Activated CD8-positive, alpha-beta memory T cell treated with anti-CD3 and anti-CD28 coated beads for 48 hours (primary cell): ENCODE measurements at places on chromosomes 11 and 22.

GRCh38 chr11:121494355-121495099, 41.8 kb upstream of the SORL1-AS1 start:
- DNase-seq, result no peak

GRCh38 chr11:43278193-43278956, 33.4 kb upstream of the API5 start:
- no peak for DNase-seq

- no peak for DNase-seq
Observed at GRCh38 chr11:32172848-32173834, 82.3 kb downstream of the RCN1 start.

DNA sequence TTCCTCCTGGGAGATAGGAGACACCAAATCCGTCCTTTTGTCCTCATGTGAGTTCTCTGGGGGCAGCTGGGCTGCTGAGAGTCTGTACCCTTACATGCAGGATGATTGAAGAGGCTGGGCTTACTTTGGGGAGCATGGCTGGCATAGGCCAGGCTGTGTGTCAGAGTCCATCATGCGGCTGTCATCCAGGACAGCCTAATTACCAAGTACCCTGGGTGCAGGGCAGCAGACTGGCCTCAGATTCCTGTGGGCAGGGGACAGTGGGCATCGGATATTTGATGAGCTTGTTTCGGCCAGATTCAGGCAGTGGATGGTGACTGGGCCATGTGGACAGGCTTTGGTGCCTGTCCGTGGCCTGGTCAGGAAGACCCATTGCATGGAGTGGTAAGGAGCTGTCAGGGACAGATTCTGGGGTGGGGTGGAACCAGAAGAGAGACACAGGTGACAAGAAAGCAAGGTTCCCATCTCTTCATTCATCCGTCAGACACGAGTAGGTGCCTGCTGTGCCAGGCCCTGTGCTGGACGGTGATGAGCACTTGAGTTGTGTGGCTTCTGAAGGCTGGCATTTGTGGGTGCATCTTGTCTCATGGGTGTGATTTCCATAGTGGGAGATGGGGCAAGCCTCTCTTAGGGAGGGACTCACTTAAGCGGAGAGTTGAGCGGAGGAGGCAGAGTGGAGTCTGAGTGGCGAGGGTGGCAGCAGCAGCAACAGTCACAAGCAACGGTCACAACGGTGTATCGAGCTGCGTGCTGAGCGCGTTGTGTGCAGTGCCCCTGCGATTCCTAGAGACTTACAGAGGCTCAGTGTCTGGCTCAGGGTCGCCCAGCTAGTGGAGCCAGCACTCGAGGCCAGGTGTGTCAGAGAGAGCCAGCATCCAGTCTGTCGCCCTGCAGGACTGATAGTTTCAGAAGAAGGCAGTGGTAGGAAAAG, 48.7 kb downstream of the TBC1D22A start:
- DNase-seq, result no peak

DNA sequence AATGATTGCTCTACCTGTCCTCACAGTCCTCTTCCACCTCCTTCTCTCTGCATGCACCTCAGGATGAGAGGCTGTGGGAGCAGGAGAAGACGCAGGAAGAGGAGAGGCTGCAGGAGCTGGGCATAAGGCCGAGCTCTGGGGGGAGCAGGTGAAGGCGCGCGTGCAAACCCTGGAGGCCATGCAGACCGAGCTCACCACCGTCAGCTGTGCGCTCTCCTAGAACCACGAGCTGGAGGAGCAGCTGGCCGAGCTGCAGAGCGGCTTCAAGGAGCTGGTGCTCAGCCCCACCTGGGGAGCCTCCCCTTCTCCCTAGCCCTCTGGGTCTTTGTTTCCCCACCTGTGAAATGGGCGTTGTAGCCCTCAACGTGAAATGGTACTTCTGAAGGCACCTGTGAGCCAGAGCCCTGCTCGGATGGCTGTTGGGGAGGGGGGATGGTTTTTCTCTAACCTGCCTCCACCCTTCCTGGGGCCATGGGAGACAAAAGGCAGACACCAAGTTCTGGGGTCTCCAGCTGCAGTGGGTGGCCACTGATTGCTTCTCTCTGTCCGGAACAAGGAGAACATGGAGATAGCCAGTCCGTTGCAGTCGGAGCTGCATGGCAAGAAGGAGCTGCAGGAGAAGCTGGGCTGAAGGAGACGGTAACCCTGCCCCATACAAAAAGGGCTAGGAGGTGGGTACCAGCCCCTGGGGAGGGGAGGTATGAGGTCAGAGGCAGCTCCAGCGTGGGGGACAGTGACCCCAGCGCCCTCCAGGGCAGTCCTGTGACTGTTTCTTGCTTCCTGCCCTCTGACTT, 65.2 kb upstream of the A4GALT start:
- no peak for DNase-seq

DNA sequence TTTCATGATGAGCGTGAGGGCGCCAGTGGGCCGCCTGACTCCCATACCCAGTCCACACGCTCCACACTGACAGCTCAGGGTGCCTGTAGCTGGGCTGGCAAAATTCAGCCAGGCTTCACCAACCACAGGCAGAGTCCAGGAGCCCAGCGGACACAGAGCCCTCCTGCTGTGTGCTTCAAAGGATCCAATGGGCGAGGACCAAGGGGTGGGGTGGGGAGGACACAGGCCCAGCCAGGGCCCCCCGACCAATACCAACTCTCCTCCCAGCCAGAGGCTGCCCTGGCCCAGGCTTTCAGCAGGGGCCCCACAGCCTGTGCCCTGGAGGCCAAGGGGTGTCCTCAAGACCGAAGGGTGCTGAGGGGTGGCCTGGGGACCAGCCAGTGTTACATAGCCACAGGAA, 336.1 kb downstream of the CTTN start:
- no peak for DNase-seq

GRCh38 chr11:132535830-132536229, 996.5 kb downstream of the OPCML start:
- no peak for DNase-seq

DNA sequence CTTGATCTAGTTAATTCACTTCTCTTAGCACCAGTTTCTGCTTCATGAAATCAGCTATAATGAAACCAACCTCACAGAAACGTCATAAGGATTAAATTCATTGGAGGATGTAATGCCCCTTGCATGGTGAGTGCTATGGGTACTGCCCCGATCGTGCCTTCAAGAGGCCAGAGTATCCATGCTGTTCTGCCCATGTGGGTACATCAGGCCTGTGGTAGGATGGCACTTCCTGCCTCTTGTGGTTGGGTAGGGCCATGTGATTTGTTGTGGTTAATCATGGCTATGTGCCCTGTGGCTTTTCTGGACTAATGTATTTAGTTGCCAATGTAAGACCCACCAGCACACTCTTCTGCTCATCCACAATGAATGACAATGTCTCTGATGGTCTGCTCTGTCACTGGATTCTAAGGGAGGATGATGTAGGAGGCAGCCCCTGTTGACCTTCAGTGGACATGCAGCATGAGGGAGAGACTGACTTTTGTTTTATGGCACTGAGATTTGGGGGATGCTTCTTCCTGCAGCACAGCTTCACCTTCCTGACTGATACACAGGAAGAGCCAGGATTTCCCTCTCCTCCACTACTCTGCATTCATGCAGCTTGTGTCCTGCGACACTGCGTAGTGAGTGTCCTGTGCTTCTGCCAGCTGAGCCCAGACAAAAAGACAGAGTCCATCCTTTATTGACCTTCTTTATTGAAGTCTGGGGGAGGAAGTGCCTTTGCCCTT, 66.2 kb downstream of the DHCR7 start:
- DNase-seq, result no peak

GRCh38 chr11:43575913-43576310, 104.6 kb upstream of the HSD17B12 start:
- DNase-seq, result no peak

DNA sequence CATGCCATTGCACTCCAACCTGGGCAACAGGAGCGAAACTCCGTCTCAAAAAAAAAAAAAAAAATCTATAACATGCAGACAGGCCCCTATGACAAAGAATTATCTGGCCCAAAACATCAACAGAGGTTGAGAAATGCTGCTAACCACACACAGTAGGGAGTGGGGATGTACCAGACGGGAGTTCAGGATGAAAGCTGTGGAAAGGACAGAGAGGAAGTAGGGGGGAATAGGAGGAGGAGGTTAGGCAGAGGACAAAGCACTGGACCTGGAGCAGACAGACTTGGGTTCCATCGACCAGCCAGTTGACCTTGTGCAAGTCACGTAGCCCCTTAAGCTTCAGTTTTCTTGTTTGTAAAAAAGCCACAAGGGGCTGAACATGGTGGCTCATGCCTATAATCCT, 12.5 kb downstream of the LRP4 start:
- no peak for DNase-seq

DNA sequence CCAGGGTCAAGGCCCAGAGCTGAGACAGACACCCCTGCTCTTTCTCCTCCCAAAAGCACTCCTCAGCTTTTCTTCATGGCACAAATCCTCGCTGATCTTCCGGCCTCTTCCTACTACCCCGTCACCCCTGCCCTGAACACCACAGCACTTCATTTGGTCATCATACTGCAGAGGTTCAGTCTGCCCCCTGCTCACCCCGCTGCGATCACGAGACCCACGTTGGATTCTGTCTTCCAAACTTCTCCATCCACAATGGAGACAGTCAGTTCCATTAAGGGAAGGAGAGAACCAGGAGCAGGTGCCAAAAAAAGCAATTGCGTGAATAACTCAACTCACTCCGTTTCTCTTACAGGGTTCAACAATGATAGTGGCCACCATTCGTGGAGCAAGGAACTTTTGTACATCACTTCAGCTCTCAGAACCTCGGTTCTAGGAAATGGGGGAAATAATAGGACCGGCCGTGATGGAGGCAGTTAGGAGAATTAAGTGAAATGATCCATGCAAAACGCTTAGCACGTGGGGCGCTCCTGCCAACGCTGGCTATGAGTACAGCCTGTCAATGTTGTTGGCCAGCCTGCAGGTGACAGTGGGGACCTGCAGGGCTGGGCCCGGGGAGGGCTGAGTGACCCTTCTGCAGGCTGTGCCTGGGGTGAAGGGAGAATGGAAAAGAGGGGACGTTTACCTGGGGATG, 45.9 kb downstream of the MN1 start:
- no peak for DNase-seq

DNA sequence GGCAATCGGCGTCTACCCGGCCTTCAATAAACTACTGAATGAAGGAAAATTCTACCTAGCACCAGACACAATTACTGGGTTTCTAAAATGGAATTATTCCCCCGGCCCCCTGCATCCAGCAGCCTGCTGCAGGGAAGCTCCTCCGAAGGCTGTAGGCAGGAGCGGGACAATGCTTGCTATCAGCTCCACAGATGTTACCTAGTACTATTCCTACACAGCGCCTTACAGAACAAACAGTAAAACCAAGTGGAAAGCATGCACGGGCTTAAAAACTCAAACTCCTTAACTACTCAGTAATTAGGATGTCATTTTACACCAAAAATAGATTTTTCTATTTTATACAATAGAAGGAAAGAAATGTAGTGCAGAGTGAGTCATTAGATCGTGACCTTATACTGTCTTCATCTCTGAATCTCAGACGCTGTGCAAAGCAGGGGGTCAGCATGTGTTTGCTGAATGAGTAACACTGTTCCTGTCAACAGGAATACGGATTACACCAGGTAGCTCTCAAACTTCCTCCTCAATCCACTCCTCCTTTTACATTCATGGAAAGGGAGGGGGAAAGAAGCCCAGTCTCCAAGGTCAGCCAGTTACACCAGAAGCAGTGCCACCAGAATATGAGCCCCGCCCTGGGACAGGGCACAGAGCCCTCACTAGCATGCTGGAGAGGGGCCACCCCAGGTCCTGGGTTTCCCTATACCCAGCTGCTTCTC, 74.9 kb downstream of the PACSIN2 start:
- no peak for DNase-seq

DNA sequence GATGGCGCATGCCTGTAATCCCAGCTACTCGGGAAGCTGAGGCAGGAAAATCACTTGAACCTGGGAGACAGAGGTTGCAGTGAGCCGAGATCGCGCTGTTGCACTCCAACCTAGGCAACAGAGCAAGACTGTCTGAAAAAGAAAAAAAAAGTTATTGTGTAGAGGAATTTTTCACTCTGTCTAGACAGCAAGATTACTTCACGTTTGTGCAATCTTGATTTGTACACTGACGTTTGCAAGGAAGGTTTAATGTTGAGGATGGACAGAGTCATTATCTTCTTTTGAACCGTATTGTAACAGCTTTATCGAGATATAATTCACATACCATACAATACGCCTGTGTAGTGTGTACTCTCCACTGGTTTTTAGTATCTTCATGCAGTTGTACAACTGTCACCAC, 3.7 kb downstream of the CTTN start:
- no peak for DNase-seq

- DNase-seq, result no peak
Observed at GRCh38 chr11:47372422-47372821, 5.9 kb downstream of the SPI1 start.

DNA sequence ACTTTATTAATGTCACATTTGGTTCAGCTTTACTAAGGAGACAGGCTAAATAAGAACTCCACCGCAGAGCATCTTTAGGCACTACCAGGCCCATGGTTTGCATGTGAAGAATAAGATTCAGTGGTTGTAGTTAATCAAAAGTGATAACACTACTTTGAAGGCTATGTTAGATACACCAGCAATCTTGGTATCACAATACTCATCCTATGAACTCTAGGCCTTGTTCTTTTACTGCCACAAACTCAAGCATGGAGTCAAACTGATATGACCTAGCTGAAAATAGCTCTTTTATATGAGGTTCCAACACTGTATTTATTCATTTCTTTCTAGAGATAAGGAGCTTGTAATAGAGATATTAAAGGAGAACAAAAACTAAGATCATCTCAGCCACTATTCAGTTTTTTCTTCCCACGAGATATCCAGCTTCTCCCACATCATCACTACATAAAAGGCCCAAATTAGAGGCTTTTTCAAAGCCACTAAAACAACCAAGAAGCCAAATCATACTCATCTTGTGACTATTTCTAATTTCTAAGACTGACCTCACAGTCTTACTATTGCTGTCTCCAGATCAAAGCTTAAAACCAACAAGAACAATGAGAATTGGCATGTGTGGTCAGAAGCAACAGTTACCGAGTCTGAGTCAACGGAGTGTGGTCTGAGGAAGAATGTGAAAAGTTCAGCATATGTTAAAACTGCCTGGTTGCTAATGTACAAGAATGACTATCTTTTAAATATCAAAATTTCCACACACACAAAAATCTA, 25.1 kb upstream of the GUCY1A2 start:
- no peak for DNase-seq

DNA sequence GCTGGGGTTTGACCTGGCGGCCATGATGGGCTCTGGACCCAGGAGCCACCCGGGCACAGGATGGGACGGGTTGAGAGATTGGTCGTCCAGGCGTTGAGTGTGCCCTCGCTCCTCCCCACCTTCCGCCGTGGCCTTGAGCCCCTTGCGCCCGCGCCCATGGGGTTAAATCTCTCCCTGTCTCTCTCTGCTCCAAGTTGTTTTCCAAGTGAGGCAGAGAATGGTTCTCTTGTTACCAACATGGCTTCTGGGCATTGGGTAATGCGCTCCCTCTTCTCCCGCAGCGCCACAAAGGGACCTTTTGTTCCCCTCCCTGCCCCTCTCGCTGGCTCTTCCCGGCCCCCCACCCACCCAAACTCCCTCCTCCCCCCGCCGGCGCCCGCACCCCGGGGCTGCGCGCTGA, 18.8 kb upstream of the PICK1 start:
- DNase-seq, result no peak
